ENCODE measurements at places on chromosomes 5 and 9. TPM values are rescaled to one million over a fixed set of nuclear protein-coding genes. Genes with fewer than 3 reads are reported as not detected.

Gene NDUFS6
- total RNA-seq: 37.9 TPM

Gene IL4
- not detected for total RNA-seq

Gene LRRC19
- total RNA-seq: not detected

Gene FAM151B
- 7.3 TPM for total RNA-seq

Gene MYORG
- total RNA-seq: 6.4 TPM

Gene MINAR2
- total RNA-seq: not detected

Gene BTNL8
- not detected for total RNA-seq

Gene GLRX
- 72.8 TPM for total RNA-seq

Gene LMAN2
- total RNA-seq: 170 TPM

Gene SOX30
- total RNA-seq: not detected

DNA sequence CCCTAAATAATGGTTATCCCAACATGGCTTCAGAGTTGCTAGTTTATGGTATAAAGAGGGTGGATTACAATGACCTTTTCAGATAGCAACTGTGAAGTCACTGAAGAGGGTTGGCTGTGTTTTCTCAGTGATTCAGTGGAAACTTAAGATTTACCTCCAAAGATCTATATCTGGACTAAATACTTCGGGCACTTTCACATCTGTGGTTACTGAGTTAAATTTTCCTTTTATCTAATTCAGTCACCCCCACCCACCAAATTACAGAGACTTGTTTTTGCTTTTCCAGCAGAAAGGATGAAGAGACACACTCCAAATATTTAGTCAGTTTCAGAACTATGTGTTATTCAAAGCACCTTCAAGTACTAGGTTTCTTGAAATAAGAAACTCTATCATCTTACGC lies 573.2 kb downstream of the CCDC171 start:
- no peak for DNase-seq

GRCh38 chr9:21565155-21565554 lies 83.0 kb upstream of the IFNE start:
- DNase-seq: no peak

- DNase-seq: no peak
Measured at GRCh38 chr9:99826579-99826978, 4.9 kb downstream of the NR4A3 start.

- no peak for DNase-seq
Measured at GRCh38 chr9:5230554-5230953, 665 bp upstream of the INSL4 start.

- no peak for DNase-seq
Measured at GRCh38 chr9:37997636-37998374, 71.2 kb downstream of the SHB start.

DNA sequence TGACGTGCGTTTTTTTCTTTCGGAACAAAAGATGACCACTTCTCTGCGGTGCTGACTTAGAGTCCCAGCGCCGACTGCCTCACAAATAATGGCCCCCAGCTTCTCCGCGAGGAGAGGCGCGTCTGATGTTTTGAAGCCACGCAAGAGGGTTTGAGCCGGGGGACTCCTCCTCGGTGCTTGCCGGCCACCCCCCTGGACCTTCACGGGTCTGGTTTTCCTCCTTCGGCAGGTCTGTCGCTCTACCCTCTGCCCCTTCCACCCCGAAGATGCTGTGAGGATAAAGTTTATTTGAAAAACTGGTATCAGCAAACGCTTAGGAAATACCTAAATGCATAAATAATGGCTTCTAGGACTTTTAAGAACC lies 584 bp downstream of the USP20 start:
- DNase-seq: no peak

DNA sequence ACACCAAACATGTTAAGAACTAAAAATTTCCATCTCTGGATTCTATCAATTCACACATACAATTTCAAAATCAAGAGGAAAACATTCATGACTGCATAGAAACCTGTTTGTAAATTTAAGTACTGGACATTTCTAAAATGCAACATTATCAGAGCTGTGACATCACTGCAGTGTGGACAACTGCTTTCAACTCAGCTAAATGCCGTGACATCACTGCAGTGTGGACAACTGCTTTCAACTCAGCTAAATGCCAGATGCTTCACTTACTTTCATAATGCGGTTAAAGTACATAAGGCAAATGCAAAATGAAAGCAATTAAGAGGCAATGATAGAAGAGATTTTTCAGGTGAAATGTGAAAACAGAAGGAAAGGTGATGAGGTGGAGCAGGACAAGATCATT lies 161.5 kb downstream of the ARL15 start:
- DNase-seq: no peak

DNA sequence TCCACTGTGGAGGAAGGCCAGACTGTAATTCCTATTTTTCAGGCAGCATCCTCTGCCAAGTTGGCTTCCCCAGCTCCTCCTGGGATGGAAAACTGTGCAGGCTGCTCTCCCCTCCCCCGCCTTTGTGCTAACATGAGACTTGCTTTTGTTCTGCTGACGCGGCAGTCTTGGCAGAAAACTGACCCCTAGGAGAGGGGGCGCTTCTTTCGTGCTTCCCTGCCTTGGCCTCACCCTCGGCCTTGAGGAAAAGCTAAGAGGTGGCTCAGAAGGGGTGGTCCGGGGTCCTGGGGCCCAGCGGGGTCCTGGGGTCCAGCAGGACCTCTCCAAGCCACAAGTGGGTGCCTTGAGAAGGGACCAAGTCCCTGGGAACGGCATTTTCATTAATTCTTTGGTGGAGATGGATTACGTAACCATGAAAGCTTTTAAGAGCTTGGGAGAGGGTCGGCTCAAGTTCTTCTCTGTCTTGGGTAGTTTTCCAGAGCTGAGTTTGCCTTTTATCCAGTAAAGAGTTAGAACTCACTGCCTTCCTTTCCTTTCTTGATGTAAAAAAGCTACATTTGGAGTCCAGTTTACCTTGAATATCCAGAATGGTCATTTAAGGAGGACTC lies 51.0 kb downstream of the SH3PXD2B start:
- peak; percentile 67 for DNase-seq

GRCh38 chr5:143642791-143643190 lies 169.2 kb upstream of the HMHB1 start:
- no peak for DNase-seq

- no peak for DNase-seq
Measured at GRCh38 chr5:105288946-105289345, 1726.4 kb upstream of the NUDT12 start.

GRCh38 chr9:127700594-127701255 lies 6.1 kb upstream of the CFAP157 start:
- DNase-seq: no peak

DNA sequence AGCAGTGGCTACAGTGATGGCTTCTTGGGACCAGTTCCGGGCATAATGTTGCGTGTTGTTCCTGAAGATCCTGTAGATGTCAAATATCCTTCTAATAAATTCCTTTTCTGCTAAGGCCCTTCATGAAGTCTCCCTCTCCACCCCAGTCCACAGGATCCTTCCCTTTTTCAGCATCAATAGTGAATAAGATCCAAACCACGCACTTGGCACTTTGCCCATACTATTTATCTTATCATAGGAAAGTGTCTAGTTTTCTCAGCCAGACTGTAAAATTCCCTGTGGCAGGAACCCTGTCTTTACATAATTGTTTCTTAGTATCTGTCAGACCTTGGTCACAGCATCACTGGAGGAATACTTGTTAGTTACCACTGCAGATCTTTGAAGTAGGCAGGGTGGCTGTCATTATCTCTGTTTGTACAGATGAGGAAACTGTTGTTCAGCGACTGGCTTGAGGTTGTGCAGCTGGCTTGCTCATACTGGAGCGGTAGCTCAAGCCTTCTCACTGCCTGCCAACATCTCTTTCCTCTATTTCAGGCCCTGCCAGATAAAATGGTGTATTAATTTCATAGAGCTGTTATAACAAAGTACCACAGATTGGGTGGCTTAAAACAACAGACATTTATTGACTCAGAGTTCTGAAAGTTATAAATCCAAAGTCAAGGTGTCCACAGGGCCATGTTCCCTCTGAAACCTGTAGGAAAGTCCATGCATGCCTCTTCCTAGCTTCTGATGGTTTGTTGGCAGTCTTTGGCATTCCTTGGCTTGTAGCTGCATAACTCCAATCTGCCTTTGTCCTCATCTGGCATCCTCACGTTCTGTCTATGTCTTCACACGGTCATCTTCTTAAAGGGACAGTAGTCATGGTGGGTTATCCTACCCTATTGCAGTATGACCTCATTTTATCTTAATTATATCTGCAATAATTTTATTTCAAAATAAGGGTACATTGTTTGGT lies 33.5 kb upstream of the APC start:
- no peak for DNase-seq

DNA sequence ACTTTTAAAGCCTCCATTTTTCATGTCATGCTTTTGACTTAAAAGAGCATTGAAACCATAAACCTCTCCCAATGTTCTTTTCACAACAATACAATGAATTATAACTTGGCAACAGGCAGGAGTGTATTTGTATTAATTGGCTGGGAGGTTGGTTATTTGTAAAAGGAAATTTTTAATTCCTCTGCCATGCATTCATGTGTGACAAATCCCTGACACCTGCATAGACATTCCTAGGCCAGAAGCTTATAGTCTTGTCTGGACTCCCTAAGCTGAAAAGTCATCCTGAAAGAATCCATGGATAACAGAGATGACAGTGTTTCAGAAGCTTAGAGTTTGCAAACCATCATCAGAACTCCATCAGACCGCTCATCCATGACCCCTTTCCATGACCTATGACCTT lies 76.3 kb upstream of the PTGER4 start:
- DNase-seq: no peak

DNA sequence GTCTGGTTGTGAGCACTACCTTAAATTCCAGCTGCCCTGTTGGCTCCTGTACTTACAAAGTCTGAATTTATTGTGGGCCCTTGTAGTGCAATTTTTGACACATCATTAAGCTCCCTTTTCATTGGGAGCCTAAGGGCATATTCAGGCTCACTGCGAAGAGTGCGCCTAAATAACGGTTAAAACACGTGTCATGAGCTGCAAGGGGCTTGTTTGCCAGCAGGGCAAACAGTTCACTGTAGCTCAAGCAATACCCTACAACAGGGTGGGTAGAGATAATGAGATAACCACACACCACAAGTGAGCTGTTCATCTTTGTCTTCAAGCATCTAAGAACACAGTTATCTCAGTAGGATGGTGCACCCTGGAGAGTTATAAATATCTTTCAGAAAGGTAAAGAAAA lies 214.2 kb downstream of the SLF1 start:
- DNase-seq: no peak

GRCh38 chr5:139867581-139867980 lies 72.0 kb downstream of the PSD2 start:
- no peak for DNase-seq

- DNase-seq: no peak
Measured at GRCh38 chr5:59157068-59157467, 574.2 kb downstream of the RAB3C start.

GRCh38 chr9:134863941-134864820 lies 16.4 kb upstream of the FCN2 start:
- DNase-seq: peak; percentile 65

- DNase-seq: no peak
Measured at GRCh38 chr9:121537283-121537682, 37.6 kb upstream of the GGTA1 start.

DNA sequence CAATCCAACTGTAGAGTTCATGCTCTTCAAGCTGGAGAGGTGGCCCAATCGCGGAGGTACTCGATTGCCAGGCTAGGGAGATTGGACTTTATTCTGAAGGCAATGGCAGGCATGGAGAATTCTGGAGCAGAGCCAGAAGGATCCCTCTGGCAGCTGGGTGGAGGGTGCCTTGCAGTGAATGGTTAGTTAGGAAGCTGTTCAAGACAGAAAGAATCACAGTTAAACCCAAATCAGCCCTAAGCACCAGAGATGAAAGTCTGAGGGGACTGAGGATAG lies 182.4 kb downstream of the RGS3 start:
- DNase-seq: peak; percentile 9

DNA sequence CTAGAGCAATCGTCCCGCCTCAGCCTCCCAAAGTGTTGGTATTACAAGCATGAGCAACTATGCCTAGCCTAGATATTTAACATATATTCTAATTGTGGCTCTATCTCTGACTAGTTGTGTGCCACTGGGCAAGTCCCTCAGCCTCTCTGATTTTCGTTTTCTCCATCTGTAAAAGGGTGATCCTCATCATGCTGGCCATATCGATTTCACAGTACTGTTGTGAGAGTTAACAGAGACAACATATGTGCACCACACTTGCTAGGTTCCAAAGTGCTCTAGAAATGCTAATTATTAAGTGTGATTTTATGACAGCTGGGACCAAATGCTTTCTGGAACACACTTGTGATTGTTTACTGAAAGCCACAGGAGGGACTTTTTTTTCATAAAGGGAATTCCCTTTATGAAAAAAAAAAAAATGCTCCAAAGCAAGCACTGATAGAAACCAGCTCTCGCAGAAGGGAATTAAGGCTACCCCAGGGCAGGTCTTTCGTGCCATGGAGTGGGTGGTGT lies 78.5 kb upstream of the EPB41L4B start:
- DNase-seq: no peak

DNA sequence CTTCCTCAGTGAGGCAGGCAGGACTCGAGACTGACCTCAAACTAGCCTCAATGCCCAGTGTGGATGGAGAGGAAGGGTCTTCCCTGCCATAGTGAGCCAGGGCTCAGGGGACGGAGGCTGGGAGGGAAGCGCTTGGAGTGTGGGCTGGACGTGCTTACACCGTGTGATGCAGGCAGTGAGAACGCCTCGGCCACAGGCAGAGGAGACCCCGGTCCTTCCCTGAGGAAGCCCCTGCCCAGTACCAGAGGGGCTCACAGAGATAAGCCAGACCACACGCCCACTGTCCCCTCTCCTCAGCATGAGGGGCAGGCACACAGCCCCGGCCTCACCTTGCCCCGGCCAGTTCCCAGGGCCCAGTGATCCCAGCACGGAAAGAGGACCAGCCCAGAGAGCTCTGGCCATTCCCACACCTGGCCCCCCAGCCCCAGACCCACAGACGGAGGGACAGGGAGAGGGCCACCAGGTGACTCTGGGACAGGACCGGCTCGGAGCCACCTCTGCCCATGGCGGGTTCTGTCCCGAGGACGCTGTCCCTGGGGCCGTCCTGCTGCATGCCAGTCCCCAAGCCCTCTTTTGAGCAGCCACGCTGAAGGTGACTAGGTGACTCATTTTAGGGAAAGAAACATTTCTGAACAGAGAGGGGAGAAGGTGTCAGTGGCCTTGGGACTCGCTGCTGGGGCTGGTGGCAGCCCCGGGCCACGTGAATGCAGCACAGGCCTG lies 6.0 kb upstream of the NSMF start:
- no peak for DNase-seq

DNA sequence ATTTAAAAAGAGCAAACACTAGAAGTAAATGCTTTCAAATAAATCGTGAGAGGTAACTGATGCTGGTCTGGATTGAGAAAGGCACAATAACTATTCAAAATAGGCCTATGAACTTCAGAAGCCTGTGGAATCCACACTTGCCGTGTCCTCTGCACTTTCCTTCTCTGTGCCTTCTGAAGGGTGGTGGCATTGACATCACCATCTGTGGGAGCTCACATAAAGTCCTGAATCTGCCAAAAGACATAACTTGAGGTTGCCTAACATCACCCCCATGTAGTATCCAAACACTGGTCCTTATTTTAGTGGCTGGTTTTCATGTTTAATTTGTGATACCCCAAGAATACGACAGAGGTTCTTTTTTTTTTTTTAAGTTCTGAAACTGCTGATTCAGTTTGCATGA lies 59.8 kb downstream of the IRF1 start:
- DNase-seq: no peak
